Fibroblast of lung (primary cell): ENCODE measurements at places on chromosomes 11 and 22. TPM values are rescaled to one million over a fixed set of nuclear protein-coding genes. Genes with fewer than 3 reads are reported as not detected.
A peak's percentile ranks its signal among the peaks of the same experiment; 100 is the strongest.

- DNase-seq = no peak
Measured at GRCh38 chr11:75523189-75523588, 2.6 kb downstream of the GDPD5 start.

Gene CELF1
- total RNA-seq = 74.2 and 100 TPM in 2 replicates

GRCh38 chr11:104964247-104964646 lies 4.1 kb downstream of the CASP4 start:
- no peak for DNase-seq

GRCh38 chr11:73019449-73019848 lies 122.7 kb downstream of the FCHSD2 start:
- no peak for DNase-seq

Gene FAM111B
- total RNA-seq = 0.26 and 0.33 TPM in 2 replicates

- DNase-seq = peak; percentile 83
Measured at GRCh38 chr11:128575961-128576350, 11.4 kb downstream of the ETS1 start.

Gene HPX
- 0.26 and 0.83 TPM in 2 replicates for total RNA-seq

GRCh38 chr11:36214480-36214879 lies 74.7 kb downstream of the COMMD9 start:
- DNase-seq = no peak
